ENCODE measurements at places on chromosomes 5 and 9. TPM values are rescaled to one million over a fixed set of nuclear protein-coding genes. Genes with fewer than 3 reads are reported as not detected.
A peak's percentile ranks its signal among the peaks of the same experiment; 100 is the strongest.

DNA sequence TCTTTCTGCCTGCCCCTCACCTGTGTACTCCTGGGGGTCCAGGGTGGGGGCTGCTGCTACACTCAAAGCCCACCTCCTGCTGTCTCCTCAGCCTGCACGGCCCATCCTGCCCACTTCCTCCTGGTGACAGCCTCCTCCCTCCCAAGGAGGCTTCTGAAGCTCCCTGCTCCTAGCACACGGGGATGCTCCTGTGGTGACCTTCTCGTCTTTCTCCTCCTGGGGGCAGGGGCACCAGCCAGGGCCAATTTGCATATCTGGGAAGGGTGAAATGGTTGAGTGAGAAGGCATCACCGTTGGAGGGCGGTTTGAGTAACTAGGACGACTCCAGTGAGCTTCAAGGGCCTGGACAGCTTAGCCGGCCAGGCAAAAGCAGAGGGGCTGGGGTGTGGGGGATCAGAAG is 51.9 kb upstream of the COL5A1 start:
- no peaks in the 10 kb centered on the region for H3K36me3 ChIP-seq
- no peaks in the 10 kb centered on the region for H3K4me1 ChIP-seq
- peaks cover 12% of the 10 kb centered on the region for H3K27me3 ChIP-seq
- H3K27ac ChIP-seq, result no peak overlapping the region

DNA sequence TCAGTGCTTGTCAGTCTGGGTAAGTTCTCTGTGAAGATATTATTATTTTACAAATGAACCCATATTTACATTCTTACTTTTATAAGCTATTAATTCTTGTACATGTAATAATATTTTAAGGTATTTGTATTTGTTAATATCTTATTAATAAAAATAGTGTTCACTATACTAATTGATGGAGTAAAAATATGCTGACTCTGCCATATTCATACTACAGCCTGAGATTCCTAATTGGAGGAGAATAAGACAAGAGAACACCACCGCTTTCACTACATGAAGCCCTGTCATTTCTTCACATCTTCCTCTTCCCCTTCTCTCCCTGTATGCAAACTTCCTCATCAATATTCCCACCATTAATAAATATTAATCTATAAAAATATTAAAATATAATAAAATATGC is 167.6 kb upstream of the TUSC1 start:
- no peaks in the 10 kb centered on the region for H3K27me3 ChIP-seq
- H3K4me3 ChIP-seq, result no peak overlapping the region
- H3K27ac ChIP-seq, result no peak overlapping the region
- H3K4me1 ChIP-seq, result no peaks in the 10 kb centered on the region
- DNase-seq, result no peak
- no peaks in the 10 kb centered on the region for H3K36me3 ChIP-seq

DNA sequence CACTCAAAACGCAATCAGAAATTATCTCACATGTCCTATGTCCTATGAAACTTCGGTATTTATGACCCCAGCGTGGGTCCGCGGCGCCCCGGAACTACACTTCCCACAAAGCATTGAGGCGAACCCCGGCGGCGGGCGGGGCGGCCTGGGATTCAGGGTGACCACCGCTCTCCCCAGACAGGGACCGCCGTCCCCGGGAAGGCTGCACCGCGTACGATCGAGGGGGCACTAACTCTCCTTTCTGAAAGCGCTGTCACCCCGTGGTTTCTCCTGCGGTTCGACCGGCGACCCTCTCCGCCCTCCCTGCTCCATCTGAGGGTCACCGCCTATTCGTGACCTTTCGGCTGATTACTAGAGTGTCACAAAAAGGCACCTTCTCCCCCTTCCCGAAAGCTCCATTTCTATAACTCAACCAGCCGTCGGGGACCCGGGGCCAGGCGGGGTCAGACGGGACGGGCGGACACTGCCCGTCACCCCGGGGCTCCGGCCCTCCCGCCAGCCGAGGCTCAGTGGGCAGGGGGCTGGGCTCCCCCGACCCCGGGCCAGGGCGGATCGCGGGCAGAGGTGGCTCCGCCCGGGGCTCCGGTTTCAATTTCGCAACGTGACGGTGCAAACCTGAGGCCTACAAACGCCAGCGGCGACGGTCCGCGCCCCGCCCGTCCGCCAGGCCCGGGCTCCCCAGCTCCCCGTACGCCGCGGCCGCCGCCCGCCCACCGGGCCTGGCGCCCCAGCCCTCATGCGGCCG is 1.3 kb downstream of the ECPAS start:
- DNase-seq, result peak; percentile 74
- peak overlapping the region; percentile 80 for H3K27ac ChIP-seq
- peaks cover 2% of the 10 kb centered on the region for H3K36me3 ChIP-seq

DNA sequence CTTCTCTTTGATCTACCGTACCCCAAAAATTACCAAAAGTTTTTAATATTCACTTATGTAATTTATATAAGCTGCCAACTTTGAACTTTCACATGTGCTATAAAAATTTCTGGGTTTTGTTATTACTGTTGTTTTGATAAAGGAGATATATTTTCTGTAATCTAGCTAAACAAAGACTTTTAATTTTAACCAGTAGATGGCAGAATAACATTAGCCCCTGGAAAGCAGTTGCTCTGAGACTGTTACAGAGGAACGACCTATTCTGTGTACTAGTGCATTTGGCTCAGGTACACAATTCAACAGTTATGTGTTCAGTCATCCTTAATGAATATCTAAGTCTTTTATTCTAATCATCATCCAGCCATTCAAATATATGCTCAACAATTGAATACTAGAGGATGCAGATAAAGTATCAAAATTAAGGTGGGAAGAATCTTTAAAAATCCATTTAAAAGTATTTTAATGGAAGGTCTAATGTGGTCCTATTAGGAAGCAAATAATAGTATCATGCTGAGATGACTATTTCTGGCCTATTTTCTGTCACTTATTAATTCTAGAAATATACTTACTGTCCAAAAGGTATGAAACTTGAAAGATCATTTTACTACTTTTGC is 8.6 kb downstream of the KLHL9 start:
- H3K27me3 ChIP-seq, result no peaks in the 10 kb centered on the region
- no peak overlapping the region for H3K27ac ChIP-seq
- H3K4me3 ChIP-seq, result no peak overlapping the region
- peaks cover 29% of the 10 kb centered on the region for H3K4me1 ChIP-seq

- H3K36me3 ChIP-seq, result no peaks in the 10 kb centered on the region
- no peak overlapping the region for H3K4me3 ChIP-seq
- no peak for DNase-seq
- no peak overlapping the region for H3K27ac ChIP-seq
- H3K4me1 ChIP-seq, result peaks cover 13% of the 10 kb centered on the region
Observed at GRCh38 chr9:127710204-127710783, 3.5 kb downstream of the CFAP157 start.

DNA sequence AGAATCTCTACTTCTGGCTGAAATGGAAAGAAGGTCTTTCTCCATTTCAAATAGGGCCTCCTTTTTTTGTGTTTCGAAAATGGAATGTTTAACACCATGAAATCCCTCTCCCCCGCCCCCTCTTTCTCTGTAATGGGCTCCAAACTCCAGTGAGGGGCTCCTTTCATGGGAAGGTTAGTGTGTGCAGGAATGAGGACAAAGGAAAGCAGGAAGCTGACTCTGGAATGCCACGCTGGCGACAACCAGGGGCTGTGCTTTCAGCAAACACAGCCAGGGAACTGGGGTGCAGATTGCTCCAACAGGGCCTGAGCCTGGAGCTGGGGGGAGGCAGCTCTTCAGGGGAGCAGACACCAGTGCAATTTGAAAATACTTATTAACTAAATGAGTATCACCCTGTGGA is 82.8 kb downstream of the CRB2 start:
- no peak overlapping the region for H3K4me3 ChIP-seq
- no peaks in the 10 kb centered on the region for H3K4me1 ChIP-seq
- peaks cover 56% of the 10 kb centered on the region for H3K36me3 ChIP-seq
- no peaks in the 10 kb centered on the region for H3K27me3 ChIP-seq
- DNase-seq, result no peak

DNA sequence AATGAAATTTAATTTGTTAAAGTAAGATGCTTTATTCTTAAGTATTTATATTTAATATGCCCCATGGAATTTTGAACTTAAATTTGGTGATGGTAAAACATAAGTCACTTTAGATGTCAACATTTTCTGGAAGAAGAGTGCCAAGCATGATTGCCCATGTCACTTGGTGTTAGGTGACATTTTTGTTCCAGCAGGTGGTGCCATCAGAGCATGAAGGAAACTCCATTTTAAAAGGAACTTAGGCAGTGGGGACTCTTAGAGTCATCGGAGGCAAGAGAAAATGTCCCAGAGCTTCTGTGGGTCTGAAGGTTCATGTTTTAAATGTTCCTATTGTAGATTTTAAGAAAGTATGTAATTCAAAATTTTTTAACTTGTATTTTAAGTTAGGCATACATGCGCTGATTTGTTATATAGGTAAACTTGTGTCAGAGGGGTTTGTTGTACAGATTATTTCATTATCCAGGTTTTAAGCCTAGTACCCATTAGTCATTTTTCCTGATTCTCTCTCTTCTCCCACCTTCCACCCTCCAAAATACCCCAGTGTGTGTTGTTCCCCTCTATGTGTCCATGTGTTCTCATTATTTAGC is 789.3 kb downstream of the SEMA5A start:
- no peaks in the 10 kb centered on the region for H3K4me1 ChIP-seq
- no peak for DNase-seq
- no peak overlapping the region for H3K27ac ChIP-seq
- H3K4me3 ChIP-seq, result no peak overlapping the region
- H3K27me3 ChIP-seq, result no peaks in the 10 kb centered on the region

DNA sequence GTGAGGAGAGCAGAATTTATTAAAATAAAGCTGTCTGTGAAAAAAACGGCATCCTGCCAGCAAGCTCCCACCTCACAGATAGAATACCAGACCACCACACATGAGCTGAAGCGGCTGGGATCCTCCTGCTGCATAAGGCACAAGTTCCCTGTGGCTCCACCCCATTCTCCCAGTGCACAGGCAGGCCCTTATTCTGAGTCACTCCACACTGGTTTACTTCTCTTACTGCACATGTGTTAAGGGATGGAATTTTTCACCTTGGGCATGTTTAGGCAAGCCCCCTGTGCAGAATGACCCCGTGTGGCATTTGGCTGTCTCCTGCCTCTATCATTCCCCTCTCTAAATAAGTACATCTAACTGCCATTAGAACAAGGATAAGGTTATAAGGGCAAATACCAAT is 115.0 kb upstream of the ELAVL2 start:
- no peaks in the 10 kb centered on the region for H3K4me1 ChIP-seq
- DNase-seq, result no peak
- H3K36me3 ChIP-seq, result no peaks in the 10 kb centered on the region
- H3K4me3 ChIP-seq, result no peak overlapping the region

Gene ADAMTS6
- total RNA-seq, result 3.2 TPM
